ENCODE measurements at places on chromosomes 7 and 10.

DNA sequence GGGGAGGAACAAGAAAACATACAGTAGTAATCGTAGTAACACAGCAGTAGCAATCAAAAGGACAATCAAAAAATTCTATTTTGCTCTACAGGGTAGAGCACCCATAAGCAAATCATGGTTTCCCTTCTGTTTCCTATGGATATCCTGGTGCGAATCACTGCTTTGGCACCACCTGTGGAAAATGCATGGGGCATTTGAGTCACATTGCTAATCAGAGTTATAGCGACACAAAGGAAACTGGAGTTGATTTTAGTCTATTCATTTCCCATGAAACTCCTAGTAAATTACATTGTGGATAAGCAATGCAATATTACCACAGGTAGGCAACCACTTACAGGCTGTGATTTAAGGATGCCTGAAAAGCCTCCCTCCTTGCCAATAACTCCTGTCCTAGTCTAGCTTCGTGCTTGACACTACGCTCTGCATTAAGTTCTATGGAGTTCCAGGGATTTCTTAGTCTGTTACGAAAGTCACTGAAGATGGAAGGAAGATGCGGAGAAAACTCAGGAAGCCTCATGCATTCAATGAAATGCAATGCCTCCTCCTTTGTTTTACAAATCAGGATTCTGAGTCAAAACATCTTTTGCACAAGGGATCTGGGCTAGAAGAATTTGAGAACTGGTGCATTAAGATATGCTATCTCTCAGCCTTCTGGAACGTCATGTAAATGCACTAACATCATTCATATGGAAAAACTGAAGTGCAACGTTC is 188.4 kb downstream of the DGKI start:
- no peak for DNase-seq

DNA sequence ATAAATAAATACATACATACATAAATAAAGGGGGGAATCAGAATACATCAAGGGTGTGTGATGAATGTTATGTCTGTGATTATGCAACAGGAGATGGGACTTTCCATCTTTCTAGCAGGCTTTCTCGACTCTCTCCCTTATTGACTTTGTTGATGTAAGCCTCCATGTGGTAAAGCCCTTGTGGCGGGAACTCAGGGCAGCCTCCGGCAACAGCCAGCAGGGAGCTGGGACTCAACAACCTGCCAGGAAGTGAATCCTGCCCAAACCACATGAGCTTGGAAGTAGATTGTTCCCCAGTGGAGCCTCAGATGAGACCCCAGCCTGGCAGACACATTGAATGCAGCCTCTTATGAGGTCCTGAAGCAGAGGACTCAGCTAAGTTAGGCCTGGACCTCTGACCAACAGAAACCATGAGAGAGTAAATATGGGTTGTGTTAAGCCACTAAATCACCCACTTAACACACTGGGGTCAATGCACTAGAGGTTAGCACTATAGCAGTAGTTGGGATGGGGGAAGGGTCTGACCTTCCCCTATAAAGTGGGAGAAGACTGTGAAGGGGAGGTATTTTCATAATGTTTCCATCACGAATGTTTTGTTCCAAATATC is 104.0 kb downstream of the JCAD start:
- DNase-seq = no peak

DNA sequence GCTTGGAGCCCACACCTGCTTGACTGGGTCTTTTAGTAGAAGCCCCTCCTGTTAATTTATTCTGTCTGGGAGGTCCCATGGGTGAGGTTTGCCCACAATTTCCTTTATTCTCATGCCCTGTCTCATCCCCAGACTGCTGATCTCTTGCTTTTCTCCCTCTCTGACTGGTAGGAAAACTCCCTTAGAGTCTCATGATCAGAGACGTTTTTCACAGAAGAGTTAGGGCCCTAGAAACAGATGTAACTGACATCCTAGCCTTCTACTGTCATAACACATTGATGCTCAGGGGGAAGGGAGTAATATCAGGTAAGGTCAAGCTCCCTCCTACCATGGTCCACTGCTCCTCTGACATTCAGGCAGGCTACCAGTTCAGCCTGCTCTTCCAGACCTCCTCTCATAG is 43.7 kb upstream of the WASL start:
- DNase-seq = no peak

- DNase-seq = no peak
Measured at GRCh38 chr7:97506728-97507127, 225.2 kb upstream of the TAC1 start.

- DNase-seq = no peak
Measured at GRCh38 chr10:12742771-12743170, 258.7 kb downstream of the CCDC3 start.

DNA sequence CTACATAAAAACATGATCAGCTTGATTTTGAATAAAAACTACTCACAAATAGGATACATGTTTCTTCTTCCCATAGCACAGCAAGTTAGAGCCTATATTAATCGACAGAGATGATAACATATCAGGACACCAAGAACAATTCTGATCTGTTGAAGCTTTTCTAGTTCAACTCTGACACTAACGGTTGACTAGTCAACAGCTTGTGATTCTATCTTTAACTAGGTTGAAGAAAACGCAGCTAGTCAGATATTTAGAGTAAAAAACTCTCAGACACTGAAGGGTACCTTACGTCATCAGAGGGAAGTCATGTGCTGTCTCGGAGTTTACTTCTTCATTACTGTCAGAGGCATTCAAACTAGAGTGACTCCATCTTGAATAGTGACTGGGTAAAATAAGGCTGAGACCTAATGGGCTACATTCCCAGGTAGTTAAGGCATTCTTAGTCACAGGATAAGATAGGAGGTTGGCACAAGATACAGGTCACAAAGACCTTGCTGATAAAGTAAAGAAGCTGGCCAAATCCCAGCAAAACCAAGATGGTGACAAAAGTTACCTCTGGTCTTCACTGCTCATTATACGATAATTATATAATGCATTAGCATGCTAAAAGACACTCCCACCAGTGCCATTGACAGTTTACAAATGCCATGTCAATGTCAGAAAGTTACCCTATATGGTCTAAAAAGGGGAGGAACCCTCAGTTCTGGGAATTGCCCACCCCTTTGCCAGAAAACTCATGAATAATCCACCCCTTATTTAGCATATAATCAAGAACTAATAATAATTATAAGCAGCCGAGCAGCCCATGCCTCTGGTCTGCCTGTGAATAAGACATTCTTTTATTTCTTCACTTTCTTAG is 21.3 kb downstream of the CCDC71L start:
- no peak for DNase-seq

- DNase-seq = no peak
Measured at GRCh38 chr7:132518102-132518838, 58.0 kb downstream of the PLXNA4 start.

- no peak for DNase-seq
Measured at GRCh38 chr7:133540096-133540860, 287.4 kb downstream of the EXOC4 start.

DNA sequence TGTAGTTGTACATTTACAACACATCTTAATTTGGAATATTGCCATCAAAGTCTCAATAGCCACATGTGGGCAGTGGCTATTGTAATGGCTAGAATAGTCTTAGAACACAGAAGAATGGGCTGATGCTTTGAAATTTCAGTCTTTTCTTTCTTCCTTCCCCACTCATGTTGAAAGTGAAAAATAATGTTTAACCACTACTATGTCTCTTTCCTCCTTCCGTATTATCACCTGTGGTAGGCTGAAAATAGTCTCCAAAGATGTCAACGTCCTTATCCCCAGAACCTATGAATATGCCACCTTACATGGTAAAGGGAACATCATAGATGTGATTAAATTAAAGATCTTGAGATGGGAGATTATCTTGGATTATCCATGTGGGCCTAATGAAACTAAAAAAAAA is 154.0 kb downstream of the SUGCT start:
- no peak for DNase-seq

- no peak for DNase-seq
Measured at GRCh38 chr7:96685353-96685752, 24.3 kb downstream of the SEM1 start.

GRCh38 chr7:25196132-25196896 is 32.0 kb downstream of the NPVF start:
- no peak for DNase-seq

GRCh38 chr10:48555310-48556042 is 49.4 kb downstream of the ARHGAP22 start:
- DNase-seq = no peak

- DNase-seq = no peak
Measured at GRCh38 chr7:151537818-151538561, 18.3 kb upstream of the RHEB start.

DNA sequence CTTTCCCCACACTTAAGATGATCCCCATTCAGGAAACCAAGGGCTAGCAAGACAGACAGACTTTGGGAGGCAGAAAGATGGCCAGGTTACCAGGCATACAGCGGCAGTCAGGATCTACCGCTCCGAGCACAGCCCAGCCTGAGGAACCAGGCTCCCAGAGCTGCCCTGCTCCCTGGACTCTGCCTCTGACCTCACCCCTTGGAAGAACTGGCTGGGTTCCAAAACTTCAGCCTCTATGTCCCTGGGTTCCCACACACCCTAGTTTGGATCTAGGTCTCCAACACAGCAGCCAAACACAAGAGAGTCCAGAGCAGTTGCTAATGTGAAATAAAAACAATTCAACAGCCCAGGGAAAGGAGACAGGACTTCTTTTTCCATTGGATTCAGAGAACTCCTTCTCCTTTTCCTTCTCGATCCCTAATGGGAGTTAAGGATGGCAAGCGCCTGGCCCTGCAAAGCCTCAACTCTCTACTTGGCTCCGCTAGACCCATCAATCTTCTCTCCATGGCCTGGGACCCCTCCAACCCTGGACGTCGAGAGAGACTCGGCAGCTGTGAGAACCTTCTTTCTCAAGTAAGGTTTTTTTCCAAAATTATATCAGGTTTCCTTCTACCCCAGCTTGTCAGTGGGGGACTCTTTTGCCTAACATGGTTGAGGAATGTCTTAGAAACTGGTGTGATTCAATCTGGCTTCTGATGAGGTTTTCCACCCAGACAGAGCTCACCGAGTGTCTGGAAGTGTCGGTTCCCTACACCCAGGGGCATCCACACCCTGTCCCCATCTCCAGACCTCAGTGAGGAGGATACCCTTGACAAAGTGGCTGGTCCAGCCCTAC is 219.6 kb downstream of the KCNMA1 start:
- DNase-seq = no peak

DNA sequence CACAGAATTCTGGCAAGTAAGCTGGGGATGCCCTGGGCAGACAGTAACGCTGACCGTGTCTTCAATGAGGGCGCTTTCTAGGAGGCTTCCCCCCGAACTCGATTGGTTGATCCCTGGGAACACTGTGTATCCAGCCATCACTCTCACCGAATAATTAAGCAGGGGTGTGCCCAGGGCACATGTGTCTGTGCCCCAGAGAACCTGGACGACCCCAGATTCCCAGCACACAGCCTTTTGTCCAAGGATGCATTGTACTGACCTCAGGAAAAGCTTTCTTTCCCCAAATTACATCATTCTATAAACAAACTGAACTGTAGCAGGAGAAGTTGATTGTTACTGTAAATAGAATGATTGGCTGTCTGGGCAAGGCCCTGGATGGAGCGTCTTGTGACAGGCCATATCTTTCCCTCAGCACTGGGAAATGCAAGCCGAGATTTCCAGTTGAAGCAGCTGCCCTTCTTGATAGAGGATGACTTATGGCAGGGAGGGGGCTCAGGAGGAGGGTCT is 6.6 kb upstream of the DEPP1 start:
- peak; percentile 25 for DNase-seq

- DNase-seq = no peak
Measured at GRCh38 chr10:23337616-23338015, 7.0 kb downstream of the C10orf67 start.

DNA sequence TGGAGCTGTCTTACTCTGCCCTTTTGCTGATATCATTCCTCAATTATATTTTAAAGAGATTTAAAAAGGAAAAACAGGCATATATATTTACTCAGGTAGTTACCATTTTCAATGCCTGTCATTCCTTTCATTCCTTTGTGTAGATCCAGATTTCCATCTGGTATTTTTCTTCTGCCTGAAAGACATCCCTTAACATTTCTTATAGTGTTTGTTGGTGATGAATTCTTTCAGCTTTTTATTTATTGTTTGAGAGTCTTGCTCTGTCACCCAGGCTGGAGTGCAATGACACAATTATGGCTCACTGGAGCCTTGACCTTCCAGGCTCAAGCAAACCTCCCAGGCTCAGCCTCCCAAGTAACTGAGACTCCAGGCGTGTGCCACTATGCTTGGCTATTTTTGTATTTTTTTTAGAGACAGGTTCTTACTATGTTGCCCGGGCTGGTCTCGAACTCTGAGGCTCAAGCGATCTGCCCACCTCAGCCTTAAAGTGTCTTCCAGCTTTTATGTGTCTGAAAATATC is 5.6 kb upstream of the POM121 start:
- DNase-seq = no peak

GRCh38 chr7:11120675-11121220 is 147.1 kb downstream of the PHF14 start:
- no peak for DNase-seq

DNA sequence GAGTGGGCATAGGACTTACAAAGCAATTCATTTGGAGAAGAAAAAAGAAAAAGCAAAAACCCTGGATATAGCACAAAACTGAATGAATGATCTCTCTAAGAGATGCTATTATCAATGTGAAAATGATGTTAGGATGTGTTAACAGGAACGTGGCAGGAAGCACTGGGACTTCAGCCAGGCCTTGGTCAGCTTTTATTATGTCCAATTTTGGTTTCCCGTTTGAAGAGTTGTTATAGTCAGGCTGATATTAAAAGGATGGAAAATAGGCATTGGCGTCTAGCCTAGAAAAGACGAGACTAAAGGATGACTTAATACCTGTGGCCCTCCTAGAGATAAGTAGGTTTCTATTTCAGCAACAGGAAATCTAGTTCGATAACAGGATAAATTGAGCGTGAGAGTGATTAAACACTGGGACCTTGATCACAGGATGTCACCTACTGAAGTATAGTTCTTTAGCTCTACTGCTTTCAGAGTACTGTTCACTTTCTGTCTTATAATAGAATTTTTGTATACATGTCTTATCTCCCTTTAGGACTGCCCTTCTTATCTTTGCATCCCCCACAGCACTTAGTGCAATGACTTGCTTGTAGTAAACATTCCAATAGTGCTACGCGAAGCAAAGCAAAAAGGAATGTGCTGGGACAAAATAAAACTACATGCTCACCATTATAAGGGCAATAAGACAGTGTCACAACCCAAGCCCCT is 99.8 kb upstream of the AGBL3 start:
- DNase-seq = no peak

DNA sequence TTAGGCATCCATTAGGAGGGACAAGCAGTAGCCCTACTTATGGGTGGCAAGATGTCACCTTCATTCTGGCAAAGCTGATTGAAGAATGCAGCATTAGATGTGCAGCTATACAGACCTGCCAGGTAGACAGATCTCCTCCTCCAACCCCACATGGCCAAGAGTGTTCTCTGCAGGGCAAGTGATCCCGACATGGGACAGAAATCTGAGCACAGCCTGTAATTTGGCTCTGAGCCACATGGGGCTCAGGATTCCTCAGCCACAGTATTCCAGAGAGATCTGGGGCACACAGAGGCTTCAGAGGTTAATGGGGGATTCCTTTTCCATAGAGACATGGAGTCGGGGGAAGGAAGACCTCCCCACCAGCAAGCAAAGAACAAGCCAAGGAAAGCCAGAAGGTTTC is 58.7 kb upstream of the GDF10 start:
- no peak for DNase-seq

Measured in Right ventricle myocardium inferior (tissue), 1 donor.